ENCODE measurements at places on chromosomes 6 and 20. TPM values are rescaled to one million over a fixed set of nuclear protein-coding genes. Genes with fewer than 3 reads are reported as not detected.

DNA sequence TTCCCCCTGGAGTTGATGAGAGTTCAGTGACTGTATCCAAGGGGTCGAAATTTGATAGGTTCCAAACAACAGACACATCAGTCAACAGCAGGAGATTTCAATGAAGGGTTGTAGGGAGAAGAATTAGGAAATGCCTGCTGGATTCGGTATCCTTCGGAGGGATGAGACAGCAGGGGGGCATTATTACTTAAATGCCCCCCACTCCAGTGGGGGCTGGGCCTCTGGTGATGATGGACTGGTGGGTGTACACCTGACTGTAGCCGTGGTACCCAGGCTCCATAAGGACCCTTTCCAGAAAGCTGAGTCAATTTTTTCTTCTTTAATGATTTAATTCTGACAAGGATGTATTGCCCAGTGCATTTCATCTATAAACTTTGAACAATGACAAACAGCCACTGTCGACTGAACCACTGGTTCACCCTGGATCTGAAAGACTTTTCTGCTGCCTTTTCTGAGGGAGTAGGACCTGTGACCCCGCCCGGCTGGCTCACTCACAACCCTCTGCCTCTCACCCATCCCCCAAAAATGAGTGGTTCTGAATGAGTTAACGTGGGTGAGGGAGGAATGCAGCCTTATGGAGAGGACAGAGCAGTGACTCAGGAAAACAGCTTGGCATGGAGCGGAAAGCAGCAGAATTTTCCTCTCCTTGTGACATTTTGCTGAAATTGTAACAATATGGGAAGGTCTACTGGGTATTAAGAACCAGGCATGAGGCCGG, 41.0 kb downstream of the ZMYND8 start:
- no peak for DNase-seq

GRCh38 chr6:28719275-28719940, 193.7 kb downstream of the GPX5 start:
- no peak for DNase-seq

- no peak for DNase-seq
Measured at GRCh38 chr6:18048953-18049630, 61.7 kb upstream of the KIF13A start.

DNA sequence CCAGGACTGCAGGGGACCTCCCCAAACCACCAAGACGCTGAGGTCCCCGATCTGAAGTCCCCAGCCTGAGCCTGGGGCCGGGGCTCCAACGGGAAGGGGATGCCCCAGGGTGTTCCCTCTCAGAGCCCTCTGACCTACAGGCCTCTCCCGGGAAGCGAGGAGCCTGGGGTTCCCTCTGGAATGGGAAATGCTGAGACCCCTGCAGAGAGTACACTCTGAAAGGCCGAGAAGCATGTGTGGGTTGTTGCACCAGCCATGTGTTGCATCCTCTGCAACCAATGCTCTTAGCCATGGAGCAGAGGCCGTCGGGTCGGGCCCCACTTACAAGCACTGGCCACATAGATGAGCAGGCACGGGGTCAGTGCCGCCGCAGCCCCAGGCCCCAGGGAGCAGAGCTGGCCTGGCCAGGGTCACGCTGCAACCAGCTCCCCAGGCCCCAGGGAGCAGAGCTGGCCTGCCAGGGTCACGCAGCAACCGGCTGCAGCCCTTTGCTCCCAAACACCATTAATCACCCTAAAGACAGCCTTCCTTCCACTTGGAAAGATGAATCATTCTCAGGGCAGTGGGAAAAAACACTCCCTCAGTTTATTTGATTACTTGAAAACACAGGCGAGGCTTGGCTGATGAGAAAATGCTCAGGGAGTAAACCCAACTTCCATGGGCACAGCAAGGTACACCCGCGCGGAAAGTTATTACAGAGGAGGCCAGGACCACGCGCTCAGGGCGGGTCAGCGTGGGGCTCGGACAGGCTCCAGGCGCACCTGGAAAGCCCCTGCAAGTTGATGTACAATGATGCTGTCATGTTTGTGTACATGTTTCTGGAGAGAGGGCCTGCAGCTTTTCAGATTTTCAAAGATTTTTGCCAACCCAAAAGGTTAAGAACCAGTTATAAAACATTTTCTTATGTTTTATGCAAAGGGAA, 78.0 kb upstream of the AFDN start:
- DNase-seq = no peak

- DNase-seq = no peak
Measured at GRCh38 chr6:111791415-111791814, 81.8 kb downstream of the FYN start.

DNA sequence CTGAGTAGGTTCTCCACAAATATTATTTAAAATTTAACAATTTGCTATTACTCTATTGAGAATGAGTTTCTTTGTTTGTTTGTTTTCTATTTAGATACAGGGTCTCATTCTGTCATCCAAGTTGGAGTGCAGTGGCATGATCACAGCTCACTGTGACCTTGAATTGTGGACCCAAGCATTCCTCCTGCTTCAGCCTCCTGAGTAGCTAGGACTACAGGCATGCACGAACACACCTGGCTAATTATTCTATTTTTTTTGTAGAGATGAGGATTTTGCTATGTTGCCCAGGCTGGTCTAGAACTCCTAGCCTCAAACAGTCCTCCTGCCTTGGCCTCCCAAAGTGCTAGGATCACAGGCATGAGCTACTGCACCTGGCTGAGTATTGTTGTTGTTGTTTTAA, 122.2 kb downstream of the PHF3 start:
- no peak for DNase-seq

GRCh38 chr6:137657351-137657911, 163.2 kb upstream of the OLIG3 start:
- DNase-seq = no peak

GRCh38 chr6:33271117-33271467, 584 bp downstream of the VPS52 start:
- DNase-seq = no peak

DNA sequence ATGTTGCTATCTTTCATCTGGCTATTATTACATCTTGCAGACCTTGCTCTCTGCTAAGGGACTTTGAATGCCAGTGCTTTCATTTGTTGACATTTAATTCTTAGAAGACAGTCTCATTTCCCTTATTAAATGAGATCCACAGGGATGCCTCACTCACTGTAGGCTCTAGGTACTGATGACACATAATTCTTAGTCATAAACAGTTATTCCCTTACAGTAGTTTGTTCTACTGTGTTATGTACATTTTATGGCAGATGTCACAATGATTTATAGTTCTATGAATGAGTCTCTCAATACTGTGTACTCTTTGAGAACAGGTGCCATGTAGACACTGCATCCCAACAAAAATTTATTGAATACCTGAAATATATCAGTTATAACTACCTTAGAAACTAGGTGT, 70.3 kb downstream of the FAM83B start:
- no peak for DNase-seq

GRCh38 chr6:10413850-10414738, 780 bp downstream of the TFAP2A start:
- no peak for DNase-seq

- DNase-seq = no peak
Measured at GRCh38 chr6:26457264-26457805, 420 bp upstream of the BTN2A1 start.

GRCh38 chr6:144343701-144344428, 58.7 kb downstream of the UTRN start:
- DNase-seq = no peak

- DNase-seq = no peak
Measured at GRCh38 chr6:7821426-7821825, 89.2 kb downstream of the TXNDC5 start.

GRCh38 chr6:116136373-116136772, 10.4 kb upstream of the COL10A1 start:
- DNase-seq = no peak

DNA sequence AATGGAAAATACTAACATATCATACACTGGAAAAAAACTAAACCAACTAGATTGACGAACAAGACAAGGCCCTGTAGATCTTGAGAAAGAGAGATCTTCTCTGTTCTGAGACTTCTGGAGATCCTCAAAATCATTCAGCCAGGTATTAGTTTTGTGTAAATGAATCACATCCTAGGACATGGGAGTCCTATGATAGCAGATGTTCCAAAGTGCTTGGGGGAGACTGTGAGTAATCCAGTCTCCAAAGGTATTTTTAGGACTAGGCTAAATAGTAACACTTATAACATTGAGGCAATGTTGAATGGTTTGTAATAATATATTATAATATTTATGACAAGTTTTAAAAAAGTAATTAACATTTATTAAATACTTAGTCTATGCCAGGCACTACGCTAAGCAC, 275.0 kb downstream of the BTBD9 start:
- DNase-seq = no peak

DNA sequence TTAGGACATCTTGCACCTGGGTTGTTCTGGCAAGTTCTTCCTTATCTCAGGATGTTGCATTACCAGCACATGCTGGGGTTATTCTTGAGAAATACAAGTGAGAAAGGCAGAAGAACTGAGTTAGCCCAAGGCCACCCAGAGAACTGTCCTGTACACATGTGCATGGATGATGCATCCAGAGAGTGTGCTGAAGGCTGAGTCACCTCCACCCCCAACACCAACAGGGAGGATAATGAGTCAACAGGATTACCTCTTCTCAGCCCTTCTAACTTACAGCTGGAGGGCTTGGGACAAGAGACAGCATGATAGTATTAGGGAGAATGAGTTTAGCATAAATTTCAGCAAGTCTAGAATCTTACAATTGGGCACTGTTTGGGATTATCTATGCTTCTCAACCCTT, 8.5 kb downstream of the SCGN start:
- no peak for DNase-seq

DNA sequence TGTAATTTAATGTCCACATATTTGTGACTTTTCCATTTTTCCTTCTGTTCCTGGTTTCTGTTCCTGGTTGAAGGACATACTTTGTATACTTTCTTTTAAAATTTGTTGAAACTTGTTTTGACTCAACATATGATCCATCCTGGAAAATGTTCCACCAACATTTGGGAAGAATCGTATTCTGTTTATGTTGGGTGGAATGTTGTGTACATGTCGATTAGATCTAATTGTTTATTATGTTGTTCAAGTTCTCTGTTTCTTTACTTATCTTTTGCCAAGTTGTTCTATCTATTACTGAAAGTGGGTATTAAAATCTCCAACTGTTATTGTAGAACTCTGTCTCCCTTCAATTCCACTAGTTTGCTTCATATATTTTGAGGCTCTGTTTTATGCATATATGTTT, 27.7 kb upstream of the DUSP22 start:
- DNase-seq = no peak

DNA sequence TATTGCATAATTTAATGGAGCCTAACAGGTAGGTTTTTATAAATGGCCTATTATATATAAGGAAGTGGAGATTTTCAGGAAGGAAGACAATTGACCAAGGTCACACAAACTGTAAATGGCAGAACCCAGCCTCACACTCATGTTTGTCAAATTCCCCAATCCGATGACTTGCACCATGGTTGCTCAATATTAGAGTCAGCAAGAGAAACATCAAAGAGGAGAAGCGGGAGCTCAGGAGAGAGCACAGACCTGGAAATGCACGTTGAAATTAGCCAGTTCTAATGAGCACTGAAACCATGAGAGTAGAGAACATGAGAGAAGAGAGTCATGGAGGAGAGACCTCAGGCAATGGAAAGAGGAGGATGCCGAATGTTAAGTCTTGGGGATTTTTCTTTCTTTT, 13.5 kb upstream of the MLIP start:
- DNase-seq = no peak

MUCL3 gene
- total RNA-seq = not detected

HSPA12B gene
- 6.5 TPM for total RNA-seq

ADGRF1 gene
- not detected for total RNA-seq

STX11 gene
- total RNA-seq = 4.2 TPM

CRISP3 gene
- not detected for total RNA-seq

C2 gene
- 3.9 TPM for total RNA-seq

SPATS1 gene
- total RNA-seq = not detected

Data from gastrocnemius medialis (tissue), 4 donors.